ENCODE measurements at places on chromosomes 5 and 9. TPM values are rescaled to one million over a fixed set of nuclear protein-coding genes. Genes with fewer than 3 reads are reported as not detected.

GRCh38 chr9:14346811-14347405 is 33.0 kb upstream of the NFIB start:
- peak; percentile 20 for DNase-seq

DNA sequence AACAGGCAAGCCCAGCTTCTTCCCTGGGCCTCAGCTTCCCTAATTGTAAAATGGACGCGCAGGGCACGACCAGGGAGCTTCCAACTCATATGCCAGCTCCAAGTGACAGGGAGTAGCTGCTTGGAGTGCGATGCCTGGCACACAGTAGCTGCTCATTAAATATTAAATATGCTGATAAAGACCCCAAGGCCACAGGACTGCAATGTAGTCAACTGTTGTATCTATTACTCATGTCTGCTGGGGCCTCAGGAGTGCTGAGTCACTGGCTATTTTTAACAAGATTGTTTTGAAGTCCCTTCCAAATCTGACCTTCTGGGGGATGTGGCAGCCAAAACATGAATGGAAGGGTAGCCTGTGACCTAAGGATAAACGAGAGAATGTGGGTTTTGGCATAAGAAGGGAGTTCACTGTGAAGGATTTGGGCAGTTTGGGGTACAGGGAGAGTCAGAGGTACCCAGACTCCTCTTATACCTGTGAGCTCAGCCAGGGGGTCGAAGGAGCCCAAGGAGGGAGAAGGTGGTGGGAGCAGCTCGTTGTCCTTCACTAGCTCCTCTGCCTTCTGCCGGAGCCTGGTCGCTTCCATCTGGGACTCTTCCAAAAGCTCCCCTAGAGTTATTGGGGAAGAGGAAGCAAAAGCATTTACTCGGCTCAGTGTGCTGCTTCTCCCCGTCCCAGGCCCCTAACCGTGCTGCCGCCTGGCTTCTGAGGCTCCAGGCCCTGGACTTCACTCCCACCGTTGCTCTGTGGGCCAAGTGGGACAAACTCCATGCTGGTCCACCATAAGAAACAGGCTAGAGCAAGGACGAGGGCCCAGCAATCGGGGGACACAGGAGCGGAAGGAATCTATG is 17.5 kb downstream of the TNIP1 start:
- DNase-seq, result peak; percentile 80

DNA sequence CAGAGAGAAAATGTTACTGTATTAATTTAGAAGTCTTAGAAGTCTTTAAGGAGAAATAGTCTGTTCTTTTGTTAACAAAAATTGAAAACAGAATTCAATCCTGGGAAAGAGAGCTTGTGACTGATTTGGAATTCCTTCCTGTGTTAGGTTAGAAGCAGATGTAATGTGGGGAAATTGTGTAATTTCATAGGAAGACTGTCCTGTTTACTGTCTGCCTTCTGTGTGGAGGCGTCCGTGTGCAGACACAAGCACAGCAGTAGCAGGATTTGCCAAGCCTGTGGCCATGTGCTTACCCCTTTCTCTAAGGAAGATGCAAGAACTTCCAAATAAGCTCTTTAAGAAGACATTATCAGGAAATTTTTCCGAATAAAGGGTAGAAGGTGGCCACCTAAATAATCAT is 36.7 kb upstream of the F2R start:
- DNase-seq, result no peak

- no peak for DNase-seq
These were observed 11.6 kb upstream of the PHF19 start for GRCh38 chr9:120888626-120889025.

DNA sequence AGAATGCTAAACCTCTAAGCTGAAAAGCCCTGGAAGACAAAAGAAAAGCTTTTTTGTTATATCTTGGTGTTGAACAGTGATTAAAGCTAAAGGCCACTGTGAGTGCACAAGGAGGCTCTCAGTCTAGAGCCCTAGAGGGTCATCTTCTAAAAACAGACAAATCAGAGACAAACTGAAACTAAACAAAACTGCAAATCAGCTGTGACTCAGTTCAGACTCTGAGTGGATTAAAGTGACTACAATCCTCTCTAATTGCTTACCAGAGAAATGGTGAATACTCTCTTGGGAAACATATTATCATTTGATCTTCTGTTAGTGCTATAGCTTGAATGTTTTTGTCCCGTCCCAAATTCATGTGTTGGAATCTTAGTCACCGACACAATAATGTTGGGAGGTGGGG is 491.9 kb downstream of the CDH18 start:
- no peak for DNase-seq

GRCh38 chr5:123084730-123085605 is 4.1 kb upstream of the PRDM6 start:
- DNase-seq, result no peak

DNA sequence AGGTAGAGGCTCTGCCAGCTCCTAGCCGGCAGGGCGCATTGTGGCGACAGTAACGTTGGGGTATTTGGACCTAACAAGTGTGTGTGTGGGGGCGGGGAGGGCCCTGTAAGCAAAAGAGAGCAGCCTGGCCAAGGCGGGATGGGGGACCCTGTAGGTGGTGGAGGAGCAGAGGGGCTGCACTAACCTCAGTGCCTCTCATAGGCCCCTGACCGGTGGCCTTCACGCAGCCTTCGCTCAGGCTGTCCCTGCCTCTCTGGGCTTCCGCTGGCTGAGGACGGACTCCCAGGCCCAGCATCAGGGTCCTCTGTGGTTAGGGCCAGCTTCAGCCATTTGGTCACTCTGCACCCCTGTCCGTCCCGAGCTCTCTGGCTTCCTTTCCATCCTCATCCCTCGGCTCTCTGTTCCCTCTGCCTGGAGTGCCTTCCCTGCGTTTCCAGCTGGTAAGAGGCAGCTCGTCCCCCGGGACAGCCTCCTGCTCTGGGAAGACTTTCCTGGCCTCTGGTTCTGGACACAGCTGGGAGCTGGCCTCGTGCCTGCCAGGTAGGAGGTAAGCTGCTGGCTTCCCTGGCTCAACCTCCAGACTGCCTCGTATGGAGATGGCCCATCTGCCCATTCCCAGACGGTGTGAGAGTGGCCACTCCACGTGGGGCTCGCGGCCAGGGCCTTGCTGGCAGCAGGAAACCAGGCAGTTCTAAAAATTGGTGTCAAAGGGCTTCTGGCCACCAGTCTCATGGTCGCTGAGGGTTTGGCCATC is 39.3 kb upstream of the PHYKPL start:
- DNase-seq, result peak; percentile 66

DNA sequence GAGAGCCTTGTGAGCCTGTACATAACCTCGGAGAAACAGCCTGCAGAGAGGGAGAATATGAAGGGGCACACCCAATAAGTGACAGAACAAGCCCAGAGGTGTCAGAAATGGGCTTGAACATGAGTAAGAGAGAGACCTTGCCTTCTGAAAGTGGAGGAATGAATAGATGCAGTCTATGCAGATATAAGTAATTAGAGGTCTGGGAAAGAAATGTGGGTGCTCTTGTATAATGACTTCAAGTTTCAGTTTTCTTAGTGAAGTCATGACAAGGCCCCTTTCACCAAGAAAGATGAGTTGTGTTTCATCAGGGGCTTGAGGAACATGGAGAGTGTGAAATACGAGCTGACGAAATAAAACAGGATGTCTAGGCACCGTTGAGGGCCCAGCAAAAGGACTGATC is 15.1 kb downstream of the GRAMD2B start:
- no peak for DNase-seq

DNA sequence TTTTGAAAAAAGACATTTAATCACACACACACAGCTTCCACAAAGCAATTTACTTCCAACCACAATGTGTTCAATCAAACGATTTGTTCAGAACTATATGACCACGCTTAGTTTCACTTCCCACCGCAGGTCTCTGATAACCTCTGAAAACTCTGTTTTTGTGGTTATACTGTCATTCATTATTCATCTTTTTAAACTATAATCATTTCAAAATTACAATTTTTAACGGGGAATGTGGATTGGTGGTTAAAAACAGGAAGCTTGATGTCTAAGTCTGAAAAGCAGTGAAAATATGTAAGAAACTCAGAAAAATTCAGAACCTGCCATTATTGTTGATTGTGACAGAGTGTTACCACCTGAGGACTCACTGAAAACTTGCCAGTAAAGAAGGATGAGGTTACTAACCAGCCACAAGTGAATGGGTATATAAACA is 12.7 kb upstream of the TMEM174 start:
- DNase-seq, result no peak

- peak; percentile 76 for DNase-seq
These were observed 13.3 kb upstream of the RECK start for GRCh38 chr9:36023260-36024048.

- DNase-seq, result no peak
These were observed 224.7 kb downstream of the FSTL4 start for GRCh38 chr5:133387621-133388020.

- DNase-seq, result no peak
These were observed 208.8 kb upstream of the IRX2 start for GRCh38 chr5:2960294-2960693.

- no peak for DNase-seq
These were observed 138.3 kb downstream of the RFK start for GRCh38 chr9:76255781-76256455.

DNA sequence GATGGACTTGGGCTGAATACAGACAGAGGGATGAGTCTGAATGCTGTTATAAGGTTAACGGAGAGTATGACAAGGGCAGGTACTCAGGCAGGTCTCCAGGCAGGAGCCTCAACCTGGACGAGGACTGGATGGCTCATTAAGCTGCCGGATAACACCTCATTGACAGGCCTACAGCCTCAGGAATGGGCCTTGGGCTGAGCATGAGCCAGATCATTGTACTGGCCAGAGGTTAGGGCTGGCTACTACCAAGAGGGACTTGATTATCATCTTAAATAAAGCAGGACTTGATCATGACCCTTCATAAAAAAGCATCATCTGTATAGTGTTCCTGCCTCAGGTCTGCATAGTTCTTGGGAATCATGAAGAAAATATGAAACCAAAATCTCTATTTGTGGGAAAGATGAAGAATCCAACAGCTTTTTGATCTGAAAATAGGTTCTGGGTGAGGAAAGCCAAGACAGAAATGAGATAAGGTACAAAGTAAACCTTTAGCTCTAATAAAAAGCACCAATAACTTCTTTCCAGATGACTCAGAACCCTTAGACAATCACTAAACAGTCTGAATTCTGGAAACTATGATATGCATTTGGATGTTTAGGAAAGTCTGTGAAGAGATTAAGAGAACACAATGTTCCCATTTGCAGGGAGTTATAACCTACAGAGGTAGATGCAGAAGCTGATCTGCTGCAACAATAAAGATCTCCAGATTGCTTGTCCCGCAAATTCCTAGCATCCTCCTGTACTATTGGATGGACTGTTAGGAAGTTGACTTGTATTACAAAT is 343.1 kb downstream of the CTNND2 start:
- no peak for DNase-seq

DNA sequence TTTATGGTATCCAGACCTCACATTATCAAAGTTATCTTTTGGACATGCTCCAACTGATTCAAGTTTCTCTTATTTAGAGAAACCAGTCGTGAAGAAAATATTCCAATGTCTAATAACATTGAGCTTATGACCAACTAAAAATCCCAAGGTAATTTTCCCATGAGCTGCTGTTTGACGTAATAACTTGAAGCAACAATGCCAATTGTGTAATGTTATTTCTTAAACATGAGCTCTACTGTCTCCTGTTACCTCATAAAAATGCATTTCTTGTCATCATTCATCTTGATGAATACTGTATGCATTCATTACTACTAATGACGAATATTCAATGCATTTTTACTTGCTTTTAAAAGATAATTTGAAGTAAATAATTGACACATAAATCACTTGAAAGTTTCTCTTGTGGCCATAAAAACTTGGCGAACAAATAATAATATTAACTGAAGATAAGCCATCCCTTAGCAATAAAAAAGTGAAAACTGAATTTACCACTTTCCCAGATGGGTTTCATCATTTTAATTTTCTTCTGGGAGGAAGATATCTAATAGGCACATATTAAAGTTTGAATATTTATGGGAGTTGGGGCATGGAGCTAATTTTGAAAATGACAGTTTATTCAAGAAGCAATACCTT is 424 bp upstream of the MARCOL start:
- DNase-seq, result no peak

DNA sequence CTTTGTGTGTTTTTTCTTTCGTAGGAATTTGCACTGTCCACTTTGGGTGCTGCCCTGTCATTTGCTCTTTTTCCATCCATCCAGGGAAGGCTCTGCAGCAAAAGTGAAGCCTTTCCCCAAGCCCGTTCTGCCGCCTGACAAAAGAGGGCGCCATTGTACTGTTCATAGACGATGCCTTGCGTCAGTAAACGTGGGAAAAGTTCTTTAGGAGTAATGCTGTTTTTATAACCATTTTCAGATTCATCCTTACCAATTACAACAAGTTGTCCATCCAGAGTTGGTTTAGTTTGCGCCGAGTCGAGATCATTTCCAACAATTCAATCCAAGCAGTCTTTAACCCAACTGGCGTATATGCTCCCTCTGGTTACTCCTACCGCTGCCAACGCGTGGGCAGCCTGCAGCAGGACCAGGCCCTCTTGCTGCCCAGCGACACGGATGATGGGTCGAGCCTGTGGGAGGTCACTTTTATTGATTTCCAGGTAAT is 34.3 kb upstream of the RPS23 start:
- peak; percentile 4 for DNase-seq

- DNase-seq, result no peak
These were observed 65.7 kb upstream of the ANKH start for GRCh38 chr5:14937254-14937653.

Gene DHFR
- 35.6 TPM for total RNA-seq

Gene GPR151
- total RNA-seq, result 0.18 TPM

Gene IQGAP2
- 10.4 TPM for total RNA-seq

Gene PTGES
- total RNA-seq, result 1.5 TPM

Gene GABRG2
- 35.7 TPM for total RNA-seq

Gene ECM2
- 10.1 TPM for total RNA-seq

Gene C9
- total RNA-seq, result not detected

Gene GPX8
- 7.9 TPM for total RNA-seq
